ENCODE measurements at places on chromosomes 2 and 18. TPM values are rescaled to one million over a fixed set of nuclear protein-coding genes. Genes with fewer than 3 reads are reported as not detected.

DNA sequence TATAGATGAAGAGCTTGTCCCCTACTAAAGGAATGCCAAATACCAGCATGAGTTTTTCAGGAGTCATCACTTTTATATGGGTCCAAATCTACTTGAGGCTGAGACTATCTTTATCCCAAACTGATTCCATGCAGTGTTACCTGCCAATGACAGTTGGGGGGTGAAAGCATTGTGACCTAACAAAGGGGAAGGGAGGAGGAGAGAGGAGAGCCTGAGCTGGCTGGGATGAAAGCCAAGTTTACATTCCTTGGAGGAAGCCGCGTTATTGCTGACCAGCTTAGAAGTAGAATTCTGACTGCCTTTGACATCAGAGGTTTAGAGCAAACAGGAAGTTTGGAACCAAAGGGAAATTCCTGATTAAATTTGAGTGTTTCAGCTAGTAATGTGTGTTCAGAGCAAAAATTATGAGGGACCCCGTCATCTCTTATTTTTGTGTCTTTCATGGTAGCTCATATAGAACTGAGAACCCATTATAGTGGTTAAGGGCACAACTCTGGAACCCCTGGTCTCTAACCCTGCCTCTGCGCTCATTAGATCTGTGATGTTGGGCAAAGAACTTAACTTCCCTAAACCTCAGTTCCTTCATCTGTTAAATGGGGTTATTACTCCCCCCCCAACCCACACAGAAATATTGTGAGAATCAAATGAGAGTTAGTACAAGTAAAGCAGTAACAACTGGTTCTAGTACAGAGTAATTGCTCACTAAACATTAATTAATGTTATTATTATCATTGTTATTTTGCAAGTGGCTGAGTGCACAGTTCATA is 199.3 kb upstream of the EPAS1 start:
- DNase-seq: no peak

The ITPRIPL1 gene
- 1.0 TPM for total RNA-seq

DNA sequence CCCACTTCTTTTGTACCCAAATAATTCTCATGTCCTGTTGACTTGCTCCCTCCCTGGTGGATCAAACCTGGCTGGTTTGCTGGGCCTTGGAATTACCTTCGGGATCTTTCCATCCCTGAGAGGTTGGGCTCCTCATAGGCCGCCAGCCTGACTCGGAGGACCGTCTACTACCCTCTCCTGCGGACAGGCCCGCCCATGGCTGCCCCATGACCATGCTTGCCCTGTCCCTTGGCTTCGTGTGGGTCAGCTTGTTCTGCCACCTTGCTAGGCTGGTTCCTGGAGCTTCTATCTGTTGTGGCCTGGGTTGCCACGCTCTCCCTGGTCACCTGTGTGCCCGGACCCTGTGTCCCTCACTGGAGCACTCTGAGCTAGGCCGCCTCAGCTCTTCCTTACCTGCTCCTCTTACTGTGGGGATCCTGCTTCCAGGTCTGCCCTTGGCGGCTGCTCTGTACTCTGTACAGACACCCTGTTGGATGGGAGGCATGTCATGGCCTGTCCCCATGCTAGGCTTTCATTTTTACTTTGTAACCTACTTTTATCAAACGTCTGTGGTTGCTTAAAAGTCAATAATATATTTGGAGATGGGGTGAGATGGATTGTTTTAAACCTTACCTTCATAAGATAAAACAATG is 29.7 kb upstream of the FHL2 start:
- DNase-seq: no peak

DNA sequence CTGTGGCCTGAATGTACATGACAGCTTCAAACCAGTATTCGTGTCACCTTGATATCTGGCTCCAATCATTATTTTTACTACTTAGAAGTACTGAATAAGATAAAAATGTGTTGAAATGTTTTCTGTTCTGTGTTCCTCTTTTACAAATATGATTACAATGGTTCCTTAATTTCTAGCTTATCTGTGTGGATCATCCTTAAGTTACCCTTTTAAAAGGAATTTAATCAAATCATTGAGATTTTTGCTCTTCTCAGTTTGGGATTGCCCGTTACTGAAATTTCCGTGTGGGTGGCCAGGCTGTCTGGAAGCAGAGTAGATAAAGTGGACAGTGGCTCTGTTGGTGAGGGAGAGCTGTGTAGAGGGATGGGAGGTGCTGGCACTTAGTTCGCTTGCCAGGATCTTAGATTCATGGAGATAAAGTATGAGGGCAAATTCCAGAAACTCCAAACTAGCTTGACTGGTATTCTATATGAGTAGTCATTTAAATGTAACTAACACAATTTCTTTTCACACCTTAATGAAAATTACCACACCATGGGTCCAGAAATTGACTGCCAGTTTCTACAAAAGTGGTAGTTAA is 27.4 kb upstream of the SAG start:
- no peak for DNase-seq

GRCh38 chr2:67295851-67296250 is 101.3 kb upstream of the ETAA1 start:
- no peak for DNase-seq

The SIX3 gene
- total RNA-seq: not detected

GRCh38 chr2:193668557-193669323 is 1474.0 kb upstream of the TMEFF2 start:
- no peak for DNase-seq

DNA sequence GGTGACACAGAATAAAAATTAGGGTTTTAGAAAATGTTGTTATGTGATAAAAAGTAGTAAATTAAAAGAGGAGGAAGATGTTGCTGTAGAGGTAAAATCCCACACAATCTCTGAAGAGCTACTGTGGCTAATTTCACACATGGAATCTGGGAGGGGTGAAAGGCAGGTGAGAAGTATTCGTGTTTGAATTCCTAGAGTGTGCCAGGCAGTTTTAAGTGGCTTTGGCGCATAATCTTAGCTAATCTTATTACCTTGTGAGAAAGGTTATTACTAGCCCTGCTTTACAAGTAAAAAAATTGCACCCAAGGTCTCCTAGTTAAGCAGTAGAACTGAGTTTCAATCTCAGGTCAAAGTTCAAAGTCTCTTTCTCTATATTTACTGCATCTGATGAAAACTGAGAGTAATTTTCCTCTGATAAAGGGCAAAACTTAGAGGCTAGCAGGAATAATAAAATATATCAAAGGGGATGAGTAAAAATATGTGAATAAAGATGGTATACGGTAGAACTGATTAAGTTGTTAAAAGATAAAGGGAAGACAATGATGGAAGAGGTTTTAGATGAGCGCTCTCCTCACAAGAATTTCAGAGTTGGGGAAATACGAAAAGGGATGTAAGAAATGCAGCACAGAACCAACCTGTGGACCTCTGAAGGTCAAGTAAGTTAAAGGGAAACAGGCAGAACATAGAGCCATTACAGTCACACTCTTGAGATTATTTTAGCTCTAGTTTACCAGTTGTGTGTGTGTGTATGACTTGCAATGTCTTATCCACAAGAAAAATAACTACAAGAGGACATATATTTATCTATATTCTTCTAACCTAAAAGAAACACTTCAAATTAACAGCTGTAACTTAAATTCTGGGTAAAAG is 34.8 kb downstream of the GAREM1 start:
- no peak for DNase-seq

The PROKR1 gene
- not detected for total RNA-seq

- no peak for DNase-seq
Measured at GRCh38 chr2:102069311-102069974, 73.1 kb upstream of the IL1R1 start.

DNA sequence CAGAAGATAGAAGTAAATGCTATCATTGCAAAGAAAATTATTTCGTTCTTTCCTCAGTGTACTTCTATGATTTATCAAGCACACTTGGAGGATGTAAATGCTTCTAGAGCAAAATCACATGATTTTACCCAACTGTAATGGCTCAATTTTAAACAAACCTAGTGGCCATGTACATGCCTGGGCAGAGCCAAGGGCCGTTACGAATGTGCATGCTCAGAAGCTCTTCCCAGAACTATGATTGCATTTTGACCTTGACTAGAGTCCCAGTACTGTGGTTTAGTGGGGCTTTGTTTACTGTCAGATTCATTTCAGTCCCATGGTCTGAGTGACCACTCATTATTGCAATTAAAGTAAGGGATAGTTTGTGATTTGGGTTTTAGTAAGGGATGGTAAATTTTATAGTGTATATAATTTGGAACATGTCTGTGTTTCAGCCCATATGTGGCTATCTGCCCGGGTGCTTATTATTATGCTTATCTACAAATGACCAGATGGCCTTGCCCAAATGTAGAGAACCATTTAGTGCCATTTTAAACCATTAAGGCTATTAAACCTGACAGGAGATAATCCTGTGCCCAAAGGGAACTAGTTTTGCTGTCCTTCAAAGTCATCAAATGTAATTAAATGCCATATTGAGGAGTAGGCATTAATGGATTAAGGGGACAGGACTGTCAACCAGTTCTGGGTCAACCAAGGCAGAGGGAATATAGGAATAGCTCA is 239.1 kb downstream of the ICOS start:
- DNase-seq: no peak

DNA sequence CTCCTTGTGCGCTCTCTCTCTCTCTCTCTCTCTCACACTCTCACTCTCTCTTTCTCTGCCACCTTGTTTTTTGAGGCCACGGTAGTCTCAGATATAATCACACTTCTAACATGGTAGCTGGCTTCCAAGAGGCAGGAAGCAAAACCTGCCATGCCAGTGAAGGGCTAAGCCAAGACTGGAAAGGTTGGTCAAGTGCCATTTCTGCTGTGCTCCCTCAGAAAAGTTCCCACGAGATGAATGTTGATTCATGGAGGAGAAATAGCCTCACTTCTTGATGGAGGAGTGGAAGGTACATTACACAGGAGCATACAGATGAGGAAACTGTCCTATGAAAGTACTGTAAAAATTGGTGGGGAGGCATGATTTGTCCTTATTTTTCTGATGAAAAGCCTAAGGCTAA is 237.9 kb downstream of the XIRP2 start:
- DNase-seq: no peak

DNA sequence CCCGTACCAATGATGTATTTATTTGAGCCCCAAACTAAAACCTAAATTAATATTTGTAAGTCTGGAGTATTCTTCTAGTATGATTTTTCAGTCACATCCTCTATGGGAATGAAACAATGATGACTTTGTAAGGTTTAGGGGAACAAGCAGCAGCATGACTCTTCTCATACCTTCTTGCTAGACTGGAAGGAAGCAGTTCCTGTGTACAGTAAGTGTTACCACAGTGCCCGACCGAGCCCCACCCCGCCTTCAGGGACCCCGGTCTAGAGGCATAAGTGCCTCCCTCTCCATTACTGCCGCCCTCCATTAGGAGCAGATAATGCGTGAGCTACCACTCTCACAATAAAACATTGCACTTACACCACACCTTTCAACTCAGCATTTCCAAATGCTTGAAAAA is 599.3 kb downstream of the ARHGAP15 start:
- DNase-seq: no peak

DNA sequence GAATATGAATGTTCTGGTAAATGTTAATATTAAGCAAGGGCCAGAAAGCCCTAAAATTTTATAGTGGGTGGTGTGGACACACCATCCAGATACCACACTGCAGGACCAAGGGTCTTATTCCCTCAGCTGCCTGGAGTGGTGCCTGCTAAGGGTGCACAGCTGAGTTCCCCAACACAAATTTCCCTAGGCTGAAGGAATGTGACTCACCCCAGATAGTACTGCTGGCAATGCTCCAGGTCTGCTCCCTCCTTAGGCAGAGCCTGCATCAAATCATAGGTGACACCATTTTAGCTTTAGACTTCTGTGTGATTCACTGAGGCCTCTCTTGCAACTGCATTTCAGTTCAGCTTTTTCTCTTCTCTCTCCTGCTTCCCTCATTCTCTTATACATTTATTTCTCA is 321.1 kb downstream of the SATB2 start:
- no peak for DNase-seq

- DNase-seq: no peak
Measured at GRCh38 chr2:158113741-158114295, 12.1 kb downstream of the UPP2 start.

The TLX2 gene
- total RNA-seq: not detected
